Breast epithelium (tissue), 4 donors: ENCODE measurements at places on chromosomes 5 and 9.
A peak's percentile ranks its signal among the peaks of the same experiment; 100 is the strongest.

- no peak for DNase-seq
These were observed 170.4 kb downstream of the ARRDC3 start for GRCh38 chr5:91212714-91213092.

DNA sequence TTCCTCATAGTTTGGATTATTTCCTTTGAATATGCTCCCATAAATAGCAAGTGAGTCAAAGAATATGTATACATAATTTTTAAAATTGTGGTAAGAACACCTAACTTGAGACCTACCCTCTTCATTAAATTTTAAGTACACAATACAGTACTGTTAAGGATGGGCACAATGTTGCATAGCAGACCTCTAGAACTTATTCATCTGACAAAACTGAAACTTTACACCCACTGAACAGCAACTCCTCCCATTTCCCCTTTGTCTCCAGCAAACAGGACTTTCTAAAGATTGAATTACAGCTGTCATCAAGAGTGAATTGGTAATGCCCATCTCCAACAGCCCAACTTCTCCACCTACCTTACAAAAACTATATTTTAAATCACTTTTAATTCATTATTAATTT, 388.9 kb downstream of the HTR1A start:
- no peak for DNase-seq

DNA sequence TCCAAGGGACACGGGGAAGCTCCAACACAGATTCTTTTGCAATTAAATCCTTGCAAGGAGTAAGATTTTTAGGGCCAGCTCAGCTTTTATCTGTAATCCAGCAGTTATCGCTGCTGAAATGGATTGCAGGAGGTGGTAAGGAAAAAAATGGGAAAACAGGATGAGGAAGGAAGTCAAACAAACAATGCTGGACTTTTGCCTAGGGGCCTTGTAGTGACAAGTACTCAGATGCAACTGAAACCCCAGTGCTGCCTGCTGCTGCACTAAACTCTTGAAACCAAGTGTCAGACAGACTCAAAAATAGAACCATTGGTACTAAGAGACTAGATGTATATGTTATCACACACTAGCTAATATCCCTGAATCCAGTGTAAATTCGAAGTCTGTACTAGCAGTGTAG, 309.2 kb downstream of the CTNND2 start:
- no peak for DNase-seq

DNA sequence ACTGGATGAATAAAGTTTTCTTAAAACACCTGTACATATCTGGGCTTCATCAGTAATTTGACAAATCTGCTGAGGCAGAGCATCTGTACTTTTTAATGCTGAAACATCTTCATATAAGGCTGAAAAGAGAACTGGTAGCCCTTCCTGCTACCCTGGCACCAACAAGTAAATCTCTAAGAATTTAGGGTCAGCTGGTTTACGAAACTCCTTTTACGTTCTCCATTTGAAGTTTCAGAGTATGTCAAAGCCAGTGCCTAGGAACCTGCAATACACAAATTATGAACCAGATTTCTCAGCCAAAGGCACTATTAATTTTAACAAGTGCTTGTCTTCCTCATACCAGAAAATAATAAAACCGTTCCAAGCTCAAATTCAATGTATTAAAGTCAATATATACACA, 3.8 kb downstream of the ZFAND5 start:
- DNase-seq: no peak

- DNase-seq: no peak
These were observed 57.6 kb downstream of the IPPK start for GRCh38 chr9:92612292-92612691.

DNA sequence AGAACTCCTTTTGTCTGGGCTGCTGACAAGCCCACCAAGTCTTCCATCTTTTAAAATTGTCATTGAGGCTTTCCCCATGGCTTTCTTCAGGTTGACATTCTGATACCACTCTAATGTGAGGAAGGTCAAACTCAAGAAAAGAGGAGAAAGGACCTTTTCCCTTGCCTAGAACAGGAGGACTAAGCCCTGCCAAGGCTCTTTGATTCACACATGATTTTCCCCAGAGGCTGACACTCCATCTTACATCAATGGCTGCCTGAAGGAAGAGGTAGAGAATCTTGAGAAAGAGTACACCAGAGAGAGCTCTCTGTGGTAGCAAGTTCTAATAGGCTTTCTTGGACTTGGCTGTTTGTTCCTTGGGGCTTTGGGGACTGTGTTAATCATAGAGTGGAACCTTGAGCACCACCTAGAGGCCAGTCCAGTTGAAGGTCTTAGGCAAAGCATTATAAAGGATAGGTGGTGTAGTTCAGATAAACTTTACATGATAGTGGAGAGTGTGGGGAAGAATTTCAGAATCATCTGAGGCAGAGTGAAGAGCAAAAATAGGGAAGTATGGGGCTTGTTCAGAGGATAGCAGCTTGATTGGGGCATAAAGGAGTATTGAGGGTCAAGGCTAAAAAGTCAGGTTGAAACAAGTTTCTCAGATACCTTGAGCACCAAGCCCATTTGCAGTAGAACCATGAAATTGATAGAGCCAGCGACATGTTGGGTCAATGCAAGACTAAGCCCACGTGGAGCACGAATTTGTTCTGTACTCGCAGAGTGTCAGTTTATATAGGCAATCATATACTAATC, 36.7 kb downstream of the NDFIP1 start:
- DNase-seq: no peak

DNA sequence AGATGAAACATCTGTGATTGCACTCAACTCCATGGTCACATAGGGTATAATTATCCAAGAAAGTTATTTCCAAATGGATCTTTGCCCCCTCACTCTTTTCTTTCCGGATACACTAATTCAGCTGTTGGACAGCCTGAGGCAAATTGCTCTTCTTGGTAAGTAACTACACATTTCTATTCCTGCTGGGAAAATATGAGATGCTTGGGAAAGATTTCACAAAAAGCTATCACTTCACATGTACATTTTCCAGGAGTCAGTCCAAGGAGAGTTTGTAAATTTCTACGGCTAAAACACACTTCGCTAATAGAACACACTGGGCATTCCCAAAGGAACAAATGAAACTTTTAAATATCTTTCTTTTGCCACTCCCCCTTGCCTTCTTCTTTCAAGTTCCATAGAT, 123.0 kb upstream of the GRIA1 start:
- DNase-seq: no peak

GRCh38 chr9:86126998-86127972, 27.9 kb upstream of the GOLM1 start:
- peak; percentile 85 for DNase-seq

DNA sequence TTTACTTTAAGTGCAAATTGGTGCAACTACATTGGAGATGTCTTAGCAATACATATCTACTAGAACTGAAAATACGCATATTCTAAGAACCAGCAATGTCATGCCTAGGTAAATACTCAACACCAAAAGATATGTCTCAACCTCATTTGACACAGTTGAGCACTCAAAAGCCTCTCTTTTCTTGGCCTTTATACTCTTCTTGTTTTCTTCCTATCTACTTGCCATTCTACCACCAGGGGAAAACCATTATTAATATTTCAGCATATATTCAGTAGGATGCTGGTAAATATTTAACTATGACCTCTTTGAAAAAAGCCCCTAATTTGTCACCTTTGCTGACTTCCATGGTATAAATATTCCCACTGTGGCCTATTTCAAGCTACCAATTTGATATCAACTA, 443.8 kb downstream of the LRRC70 start:
- no peak for DNase-seq

GRCh38 chr9:136237486-136238341, 7.9 kb downstream of the QSOX2 start:
- DNase-seq: no peak

DNA sequence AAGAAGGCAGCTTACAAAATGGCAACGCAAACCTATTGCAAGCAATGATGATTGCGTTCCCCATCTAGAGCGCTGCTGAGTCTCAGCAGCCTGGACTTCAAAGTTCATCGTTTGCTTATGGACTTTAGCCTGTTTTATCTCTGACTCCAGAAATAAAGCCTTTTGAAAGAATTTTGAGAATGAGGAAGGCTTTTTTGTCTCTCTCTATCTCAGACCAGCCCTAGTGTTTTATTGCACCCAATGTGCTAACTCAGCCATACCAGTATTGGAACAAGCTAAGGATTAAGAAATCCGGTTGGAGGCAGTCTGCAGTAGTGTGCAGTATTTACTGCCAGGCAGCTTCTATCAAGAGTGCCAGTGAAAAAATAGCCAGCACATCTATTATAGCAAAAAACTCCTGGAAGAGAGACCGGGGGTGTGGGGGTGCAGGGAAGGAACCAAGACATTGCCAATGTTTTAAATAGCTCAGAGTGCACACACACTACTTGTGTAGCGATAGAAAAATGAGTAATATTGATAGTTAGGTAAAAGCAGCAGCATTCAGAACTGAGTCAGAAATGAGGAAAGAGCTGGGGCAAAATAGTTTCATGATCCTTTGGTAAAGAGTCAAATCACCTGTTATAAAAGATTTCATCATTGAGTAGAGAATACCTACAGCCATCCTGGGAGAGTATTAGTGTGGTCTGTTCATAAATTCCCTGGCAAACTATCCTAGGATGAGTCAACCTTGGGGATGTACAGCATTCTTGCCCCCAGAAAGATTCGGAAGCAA, 219.0 kb downstream of the ZNF608 start:
- no peak for DNase-seq

- DNase-seq: no peak
These were observed 78.1 kb upstream of the MAMDC2 start for GRCh38 chr9:69965416-69966145.

DNA sequence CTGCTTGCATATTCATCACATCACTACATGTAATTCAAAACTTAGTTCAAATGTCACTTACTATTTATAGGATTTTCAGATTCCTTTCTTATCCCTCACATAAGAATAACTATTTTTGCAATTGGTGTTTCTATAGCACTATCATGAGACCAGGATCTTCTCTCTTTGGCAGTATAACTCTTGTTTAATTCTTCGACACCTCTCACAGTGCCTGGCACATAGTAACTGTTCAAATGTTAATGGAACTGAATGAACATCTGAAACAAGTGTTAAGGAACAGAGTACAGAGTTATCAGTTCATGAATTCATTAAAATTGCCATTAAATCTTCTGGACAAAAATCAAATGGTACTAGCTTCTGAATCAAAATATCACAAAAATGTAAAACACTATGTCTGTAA, 40.0 kb downstream of the FBXL17 start:
- DNase-seq: no peak

- no peak for DNase-seq
These were observed 7.1 kb downstream of the PHYHD1 start for GRCh38 chr9:128927731-128928411.

- DNase-seq: no peak
These were observed 9.1 kb downstream of the S1PR3 start for GRCh38 chr9:89000371-89000781.

DNA sequence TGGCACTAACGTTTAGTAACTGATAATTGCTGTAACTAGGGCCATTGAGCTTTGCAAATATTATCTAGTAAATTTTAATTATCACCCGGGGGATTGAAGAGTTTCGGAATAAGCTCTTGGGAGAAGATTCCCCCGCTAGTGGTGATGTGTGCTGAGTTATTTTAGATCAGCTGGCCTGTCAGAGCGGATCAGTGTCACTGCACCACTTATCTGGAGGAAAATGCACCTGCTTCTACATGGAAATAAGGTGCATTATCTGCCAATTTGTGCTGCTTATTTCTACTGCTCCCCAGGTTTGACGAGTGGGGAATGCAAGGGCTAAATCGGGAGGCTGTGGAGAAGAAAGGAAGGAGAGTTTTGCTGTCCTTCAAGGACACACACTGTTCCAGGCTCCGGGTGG, 518.6 kb downstream of the TLE4 start:
- no peak for DNase-seq

DNA sequence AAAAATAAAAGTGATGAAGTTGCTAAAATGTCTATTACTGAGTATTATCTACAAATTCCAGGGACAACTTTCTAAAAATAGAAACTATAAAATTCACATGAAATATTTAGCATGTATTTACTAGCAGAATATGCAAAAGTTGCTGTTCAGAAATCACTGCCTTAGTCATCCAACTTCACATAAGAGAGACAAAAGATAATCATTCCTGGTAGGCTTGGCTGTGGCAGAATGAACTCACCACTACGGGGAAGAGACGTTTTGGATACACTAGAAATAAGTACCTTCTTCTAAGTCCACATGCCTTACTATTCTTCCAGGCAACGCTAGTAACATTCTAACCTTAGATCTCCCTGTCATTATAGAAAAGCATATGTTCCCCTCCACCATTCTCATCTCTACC, 272.2 kb downstream of the BNC2 start:
- no peak for DNase-seq

DNA sequence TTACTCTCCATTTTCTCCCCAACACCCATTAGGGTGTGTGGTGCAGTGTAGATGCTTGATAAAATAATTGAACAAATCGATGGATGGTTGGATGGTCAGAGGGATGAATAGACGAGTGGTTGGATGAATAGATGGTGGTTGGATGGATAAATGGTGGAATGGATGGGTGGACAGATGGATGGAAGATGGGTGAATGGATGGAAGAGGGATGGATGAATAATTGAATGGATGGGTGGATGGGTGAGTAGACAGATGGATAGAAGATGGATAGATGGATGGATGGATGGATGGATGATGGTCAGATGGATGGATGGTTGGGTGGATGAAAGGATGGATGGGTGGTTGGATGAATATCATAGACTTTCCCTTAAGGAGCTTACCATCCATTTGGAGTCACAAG, 95.0 kb upstream of the BOD1 start:
- DNase-seq: no peak

DNA sequence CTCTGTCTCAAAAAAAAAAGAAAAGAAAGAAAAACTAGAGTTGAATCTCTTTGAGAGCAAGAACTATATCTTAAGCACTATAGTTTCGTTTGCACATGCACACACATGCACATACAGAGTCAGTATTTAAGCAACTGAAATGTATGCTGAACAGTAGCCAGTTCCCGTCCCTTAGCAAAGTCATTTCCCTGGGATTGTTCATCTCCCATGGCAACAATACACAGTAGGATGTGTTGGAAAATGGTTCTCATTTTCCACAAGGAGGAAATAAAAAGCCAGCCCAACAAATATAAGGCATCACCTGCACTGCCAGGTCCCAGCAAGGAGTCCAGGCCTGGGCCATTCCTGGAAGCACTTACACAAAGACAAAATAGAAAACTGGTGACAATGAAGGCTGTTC, 4.2 kb upstream of the ZNF346 start:
- no peak for DNase-seq

- no peak for DNase-seq
These were observed 89.8 kb downstream of the CD180 start for GRCh38 chr5:67106626-67107342.

GRCh38 chr9:114981063-114981462, 50.7 kb upstream of the TNFSF8 start:
- DNase-seq: no peak

- no peak for DNase-seq
These were observed 616.3 kb upstream of the KLF4 start for GRCh38 chr9:108105885-108106284.

GRCh38 chr9:129323999-129324553, 146.0 kb upstream of the IER5L start:
- DNase-seq: no peak

- no peak for DNase-seq
These were observed 21.2 kb downstream of the FAXDC2 start for GRCh38 chr5:154829181-154829588.

GRCh38 chr5:165173651-165174050, 1668.2 kb downstream of the MAT2B start:
- DNase-seq: no peak
